A172 (cell line): ENCODE measurements at places on chromosomes 4 and X. TPM values are rescaled to one million over a fixed set of nuclear protein-coding genes. Genes with fewer than 3 reads are reported as not detected.
A peak's percentile ranks its signal among the peaks of the same experiment; 100 is the strongest.

MAGED4B gene
- total RNA-seq, result 4.4 TPM in 1 of 2 replicates, not detected in the other

LSM6 gene
- 77.5 and 99.4 TPM in 2 replicates for total RNA-seq

NR0B1 gene
- total RNA-seq, result not detected in 2 replicates

FOXO4 gene
- 0.98 and 2.4 TPM in 2 replicates for total RNA-seq

LGI2 gene
- 0.19 and 0.93 TPM in 2 replicates for total RNA-seq

CHRDL1 gene
- not detected in 2 replicates for total RNA-seq

CLDN22 gene
- total RNA-seq, result not detected in 2 replicates

CT45A5 gene
- not detected in 2 replicates for total RNA-seq

AVPR2 gene
- 2.0 and 2.6 TPM in 2 replicates for total RNA-seq

DNA sequence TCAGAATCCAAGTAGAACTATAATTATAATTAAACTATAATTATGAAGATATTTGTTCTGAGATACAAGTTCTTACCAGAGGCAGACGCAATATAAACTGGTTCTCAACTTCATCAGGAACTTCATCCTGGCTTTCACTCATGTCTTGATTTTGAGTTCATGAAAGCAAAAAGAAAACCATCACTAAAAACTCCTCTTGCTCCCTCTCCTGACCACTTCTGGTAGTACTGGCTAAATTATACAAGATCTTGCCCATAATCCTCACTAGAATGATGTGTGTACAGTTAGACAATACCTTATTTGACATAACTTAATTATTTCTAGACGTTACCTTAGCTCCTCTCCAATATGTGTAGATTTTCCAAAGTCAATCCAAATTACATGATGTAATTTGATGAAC is 3.7 kb downstream of the TAF7L start:
- peak; percentile 20 for DNase-seq

- peak; percentile 54 for DNase-seq
Measured at GRCh38 chrX:107205770-107206696, at the start of the genes DNAAF6 and NUP62CL. DNAAF6 (plus strand) TSS chrX:107206611; CDS start chrX:107212876, 6,265 bp downstream. NUP62CL (minus strand) TSS chrX:107206433; CDS start chrX:107175146, 31,287 bp downstream.

- no peak for DNase-seq
Measured at GRCh38 chr4:99832321-99832720, 15.7 kb downstream of the DAPP1 start.

GRCh38 chr4:77854431-77855111 is 8.1 kb upstream of the MRPL1 start:
- DNase-seq, result no peak

DNA sequence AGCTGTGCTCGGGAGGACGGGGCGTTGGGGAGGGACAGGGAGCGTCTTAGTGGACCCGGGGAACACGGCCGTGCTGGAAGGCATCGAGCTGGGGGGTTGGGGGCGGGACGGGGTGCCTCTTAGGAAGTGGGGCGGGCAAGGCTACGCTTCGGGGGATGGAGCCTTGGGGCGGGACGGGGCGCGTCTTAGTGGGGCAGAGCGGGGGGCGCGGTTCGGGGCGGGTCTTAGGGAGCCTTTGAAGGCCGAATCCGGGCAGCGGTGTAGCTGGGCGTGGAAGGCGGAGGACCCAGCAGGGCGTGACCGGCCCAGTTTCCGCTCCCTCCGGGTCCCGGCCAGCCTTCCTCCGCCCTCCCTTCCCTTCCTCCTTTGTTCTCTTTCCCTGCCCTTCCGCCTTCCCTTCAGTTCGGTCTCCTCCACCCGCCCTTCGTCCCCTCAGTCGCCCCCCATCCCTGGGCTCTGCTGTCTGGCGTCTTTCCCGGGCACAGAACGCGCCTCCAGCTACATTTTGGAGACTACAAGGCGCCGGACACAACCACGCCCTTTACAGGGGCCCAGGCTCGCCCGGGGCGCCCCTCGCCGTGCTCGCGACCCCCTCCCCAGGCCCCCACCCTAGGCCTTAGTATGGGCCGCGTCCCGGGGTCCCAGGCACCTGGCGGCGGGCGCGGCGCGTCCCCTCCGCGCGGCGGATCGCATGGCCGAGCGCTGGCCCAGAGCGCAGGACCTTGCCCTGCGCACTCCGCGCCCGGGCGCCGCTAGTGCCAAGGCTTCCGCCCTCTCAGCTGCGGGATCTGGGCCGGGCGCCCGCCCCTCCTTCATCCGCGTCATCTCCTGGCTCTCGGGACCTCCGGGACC is at the start of gene ARSD:
Gene ARSD (minus strand): TSS at position 757 of the 852 bp plus-strand sequence. CDS start 64 bp downstream, at position 693.
- peak; percentile 94 for DNase-seq

- peak; percentile 26 for DNase-seq
Measured at GRCh38 chrX:41064018-41064417, 21.2 kb upstream of the USP9X start.

DNA sequence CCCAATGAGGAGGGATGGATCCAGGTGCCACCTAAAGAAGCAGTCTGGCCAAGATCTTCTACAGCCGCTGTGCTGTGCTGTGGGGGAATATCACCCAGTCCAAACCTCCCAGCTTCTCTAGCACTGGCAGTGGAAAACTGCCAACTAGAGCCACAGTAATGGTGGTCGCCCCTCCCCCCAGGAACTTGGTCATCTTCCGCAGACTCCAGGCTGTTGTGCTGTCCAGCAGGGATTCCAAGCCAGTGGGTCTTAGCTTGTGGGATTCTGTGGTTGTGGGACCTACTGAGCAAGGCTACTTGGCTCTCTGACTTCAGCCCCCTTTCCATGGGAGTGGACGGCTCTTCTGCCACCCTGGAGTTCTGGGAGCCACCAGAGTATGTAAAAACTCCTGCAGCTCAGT is 18.2 kb downstream of the GPRASP1 start:
- no peak for DNase-seq

- no peak for DNase-seq
Measured at GRCh38 chr4:8688041-8688907, 95.7 kb downstream of the CPZ start.

- peak; percentile 83 for DNase-seq
Measured at GRCh38 chr4:80335554-80336358, at the start of gene CFAP299. CFAP299 (plus strand) TSS chr4:80335730.

DNA sequence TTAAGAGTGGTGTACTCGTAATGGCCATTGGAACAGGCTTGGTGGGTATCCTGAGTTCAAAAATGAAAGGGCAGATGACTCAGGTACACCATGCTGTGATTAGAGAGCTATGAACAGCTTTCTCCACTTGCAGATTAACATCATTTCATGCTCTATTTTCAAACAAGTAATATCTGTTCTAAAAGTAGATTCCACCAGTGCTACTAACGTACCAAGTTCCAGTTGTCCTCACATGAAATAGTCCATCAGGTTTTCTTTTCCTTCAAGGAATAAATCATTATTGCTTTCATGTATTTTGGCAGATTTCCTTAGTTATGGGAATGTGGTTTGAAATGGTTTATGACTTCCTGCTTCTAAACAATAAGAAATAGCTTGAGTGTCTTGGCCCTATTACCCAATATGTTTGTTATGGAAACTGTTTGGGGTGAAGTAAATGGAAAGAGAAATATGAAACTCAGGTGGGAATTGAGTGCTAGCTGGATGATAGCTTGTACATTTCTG is 49.9 kb downstream of the PCDH7 start:
- DNase-seq, result peak; percentile 65

DNA sequence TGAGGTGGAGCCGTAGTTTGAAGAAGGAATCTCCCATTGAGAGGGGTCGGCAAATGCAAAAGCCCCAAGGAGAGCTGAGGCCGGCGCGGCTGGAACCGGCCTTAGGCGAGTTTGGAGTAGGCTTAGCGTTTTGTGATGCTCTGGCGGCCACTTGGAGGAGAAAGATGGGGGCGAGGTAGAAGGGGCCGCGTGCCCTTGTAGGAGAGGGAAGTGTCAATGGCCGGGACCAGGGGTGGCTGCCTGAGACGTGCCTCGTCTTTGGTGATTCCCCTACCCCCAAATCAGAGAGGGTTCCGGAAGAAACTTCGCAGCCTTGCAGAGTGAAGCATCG is 11.7 kb downstream of the MSX1 start:
- DNase-seq, result no peak

- DNase-seq, result no peak
Measured at GRCh38 chrX:102745857-102746584, 25.5 kb downstream of the GPRASP3 start.

DNA sequence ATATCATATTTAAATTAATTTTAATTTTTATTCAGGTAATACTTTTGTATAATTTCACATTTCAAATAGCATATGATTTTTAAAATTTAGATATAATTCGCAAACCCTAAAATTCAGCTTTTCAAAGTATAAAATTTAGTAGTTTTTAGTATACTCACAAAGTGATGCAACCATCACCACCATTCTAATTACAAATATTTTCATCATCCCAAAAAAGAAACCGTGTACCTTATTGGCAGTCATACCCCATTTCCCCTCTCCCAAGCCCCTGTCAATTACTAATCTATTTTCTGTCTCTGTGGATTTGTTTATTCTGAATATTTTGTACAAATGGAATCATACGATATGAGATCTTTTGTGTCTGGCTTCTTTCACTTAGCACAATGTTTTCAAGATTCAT is 37.0 kb upstream of the KIT start:
- DNase-seq, result no peak

DNA sequence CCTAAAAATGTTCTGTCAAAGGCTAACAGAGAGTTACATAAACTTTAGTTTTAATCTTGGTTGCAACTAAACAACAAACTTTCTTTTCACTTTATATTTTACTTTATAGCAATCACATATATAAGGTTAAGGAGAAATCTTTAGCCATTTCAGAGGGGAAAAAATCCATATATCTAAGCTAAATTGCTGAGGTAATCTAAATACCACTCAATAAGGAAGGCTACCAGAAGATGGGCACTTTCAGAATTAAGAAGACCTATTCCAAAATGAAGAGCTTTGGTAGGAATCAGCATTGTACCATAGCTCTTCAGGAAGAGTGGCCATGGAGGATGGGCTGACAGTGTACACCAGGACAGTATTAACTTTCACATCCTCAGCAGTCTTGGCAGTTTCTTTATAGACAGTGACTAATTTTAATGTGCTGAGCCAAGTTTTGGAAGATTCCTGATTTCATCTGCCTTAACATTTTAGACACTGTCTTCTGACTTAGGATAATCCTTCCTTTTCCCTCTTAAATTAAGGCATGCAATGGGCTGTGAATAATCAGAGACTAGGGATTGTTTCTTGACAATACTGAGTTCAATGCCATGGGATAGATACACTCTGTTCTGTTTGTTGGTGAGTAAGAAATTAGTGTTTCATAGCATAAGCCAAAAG is 7.1 kb downstream of the FAT4 start:
- peak; percentile 38 for DNase-seq

- DNase-seq, result peak; percentile 30
Measured at GRCh38 chr4:183503497-183504063, 1.3 kb upstream of the ING2 start.

- DNase-seq, result no peak
Measured at GRCh38 chrX:130688360-130688759, 214.6 kb downstream of the ENOX2 start.

- DNase-seq, result no peak
Measured at GRCh38 chrX:16552546-16552945, 97.4 kb upstream of the S100G start.

DNA sequence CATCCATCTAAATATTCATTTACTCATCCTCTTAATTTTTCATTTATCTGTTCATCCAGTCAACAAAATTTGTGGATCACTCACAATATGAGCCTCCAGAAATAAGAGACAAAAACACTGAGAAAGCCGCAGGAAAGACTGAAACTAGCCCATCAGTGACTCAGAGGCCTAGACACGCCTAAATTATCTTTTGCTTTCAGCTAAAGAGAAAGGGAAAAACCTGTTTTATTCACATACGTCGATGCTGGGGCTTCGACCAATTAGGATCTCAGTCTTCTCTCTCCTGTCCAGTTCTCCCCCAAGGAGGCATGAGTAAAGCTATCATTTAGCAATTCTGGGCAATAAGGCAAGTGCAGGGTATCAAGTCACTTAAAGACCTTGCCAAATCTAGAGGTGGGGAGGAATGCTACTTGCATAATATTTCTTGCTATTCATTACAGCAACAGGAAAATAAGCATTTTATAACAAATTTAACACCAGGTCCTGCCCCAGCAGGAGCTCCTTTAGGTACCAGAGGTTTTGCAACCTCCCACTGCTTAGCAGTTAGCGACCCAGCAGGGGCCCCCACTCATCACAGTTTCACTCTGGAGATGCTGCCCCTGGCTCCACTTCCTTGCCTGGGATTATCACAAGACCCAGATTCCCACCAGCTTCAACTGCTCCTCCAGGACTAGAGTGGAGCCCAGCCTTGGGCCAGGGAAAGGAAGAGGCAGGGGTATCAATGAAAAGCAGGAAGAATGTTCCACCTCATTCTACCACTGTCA is 30.1 kb upstream of the TMEM154 start:
- peak; percentile 65 for DNase-seq

DNA sequence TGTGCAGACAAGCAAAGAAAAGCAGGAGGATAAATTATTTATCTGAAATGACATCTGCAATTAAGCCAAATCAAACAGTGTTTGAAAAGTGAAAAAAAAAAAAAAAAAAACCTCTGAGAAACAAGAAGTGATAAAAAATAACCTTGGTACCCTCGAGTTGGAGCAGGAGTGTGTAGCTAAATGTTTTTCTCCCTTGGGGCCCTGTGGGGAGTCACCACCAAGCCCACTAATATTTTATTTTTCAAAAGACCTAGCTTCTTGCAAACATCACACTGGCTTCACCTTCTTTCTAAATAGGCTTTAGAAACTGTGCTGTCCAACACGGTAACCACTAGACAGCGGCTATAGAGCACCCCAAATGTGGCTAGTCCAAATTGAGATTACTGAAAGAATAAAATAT is 47.7 kb downstream of the SNX25 start:
- no peak for DNase-seq

- DNase-seq, result peak; percentile 71
Measured at GRCh38 chr4:13701937-13702446, 74.5 kb upstream of the BOD1L1 start.

GRCh38 chr4:119314356-119314755 is 7.6 kb downstream of the FABP2 start:
- peak; percentile 30 for DNase-seq

- no peak for DNase-seq
Measured at GRCh38 chrX:23938690-23939089, 30.9 kb downstream of the CXorf58 start.

GRCh38 chrX:79618280-79618679 is 251.1 kb upstream of the ITM2A start:
- no peak for DNase-seq

- peak; percentile 67 for DNase-seq
Measured at GRCh38 chr4:159446266-159446976, 343.5 kb downstream of the RAPGEF2 start.

- no peak for DNase-seq
Measured at GRCh38 chr4:81137446-81137845, 77.6 kb downstream of the PRKG2 start.

DNA sequence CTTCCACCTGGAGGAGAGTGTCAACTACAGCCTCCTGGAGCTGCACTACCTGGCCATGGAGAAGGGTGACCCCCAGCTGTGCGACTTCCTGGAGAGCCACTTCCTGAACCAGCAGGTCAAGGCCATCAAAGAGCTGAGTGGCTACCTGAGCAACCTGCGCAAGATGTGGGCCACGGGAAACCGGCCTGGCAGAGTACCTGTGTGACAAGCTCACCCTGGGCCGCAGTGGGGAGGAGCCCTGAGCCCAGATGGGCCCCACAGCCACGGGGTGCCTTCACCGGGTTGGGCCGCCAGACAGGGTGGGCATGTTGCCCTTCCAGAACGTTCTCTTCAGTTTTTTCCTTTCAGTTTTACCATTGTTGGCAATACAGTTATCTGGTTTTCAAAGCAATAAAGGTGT is 15.2 kb upstream of the FAM47A start:
- no peak for DNase-seq

GRCh38 chr4:118282692-118283091 is 70.1 kb downstream of the PRSS12 start:
- no peak for DNase-seq
